ENCODE measurements at places on chromosomes 7 and 10.

GRCh38 chr10:59362144-59362958 is at the start of gene FAM13C:
FAM13C (minus strand) TSS chr10:59362549; CDS start chr10:59362460, 89 bp downstream.
- DNase-seq, result no peak

DNA sequence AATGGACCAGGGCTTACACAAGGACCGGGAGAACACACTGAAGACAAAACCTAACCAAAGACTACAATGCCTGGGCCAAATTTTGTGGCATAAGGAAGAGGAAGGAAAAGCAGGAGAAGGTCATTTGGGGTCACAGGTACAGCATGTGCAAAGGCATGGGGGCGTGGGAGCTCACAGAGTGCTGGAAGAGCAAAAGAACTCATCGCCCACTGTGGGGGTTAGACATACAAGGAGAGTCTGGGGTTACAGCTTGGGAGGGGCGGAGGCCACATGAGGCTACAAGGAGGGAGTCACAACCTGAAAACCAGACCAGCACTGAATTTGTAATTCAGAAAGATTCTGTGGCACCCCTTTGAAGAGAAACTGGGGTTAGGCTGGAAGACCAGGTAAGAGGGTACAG is 9.7 kb downstream of the PUS7 start:
- no peak for DNase-seq

GRCh38 chr7:101397243-101397642 is 34.6 kb downstream of the COL26A1 start:
- no peak for DNase-seq

DNA sequence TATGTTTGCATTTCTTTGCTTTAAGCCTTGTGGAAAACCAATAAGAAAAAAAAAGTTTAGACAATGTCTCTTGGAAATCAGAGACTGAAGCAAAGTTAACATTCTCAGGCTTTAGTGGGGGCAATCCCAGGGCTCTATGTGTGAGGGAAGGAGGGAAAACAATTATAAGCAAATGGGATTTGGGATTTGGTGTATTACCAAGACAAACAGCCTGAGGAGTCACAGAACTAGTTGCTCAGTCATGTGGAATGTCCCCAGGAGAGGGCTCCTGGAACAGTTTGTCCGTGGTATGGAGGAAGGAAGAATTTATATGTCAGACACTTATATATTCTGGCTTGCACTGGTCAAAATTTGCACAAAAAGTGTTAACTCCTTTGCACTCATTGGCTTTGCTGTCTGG is 562.9 kb upstream of the TPK1 start:
- no peak for DNase-seq

- no peak for DNase-seq
Observed at GRCh38 chr10:10132009-10132408, 885.7 kb upstream of the CELF2 start.

GRCh38 chr7:150949971-150950491 is 28.1 kb downstream of the KCNH2 start:
- no peak for DNase-seq

- no peak for DNase-seq
Observed at GRCh38 chr7:159027789-159028507, 116.7 kb downstream of the VIPR2 start.

GRCh38 chr7:19916046-19916445 is 142.6 kb upstream of the TMEM196 start:
- DNase-seq, result no peak

- DNase-seq, result no peak
Observed at GRCh38 chr10:85557077-85557476, 809.5 kb downstream of the GRID1 start.

DNA sequence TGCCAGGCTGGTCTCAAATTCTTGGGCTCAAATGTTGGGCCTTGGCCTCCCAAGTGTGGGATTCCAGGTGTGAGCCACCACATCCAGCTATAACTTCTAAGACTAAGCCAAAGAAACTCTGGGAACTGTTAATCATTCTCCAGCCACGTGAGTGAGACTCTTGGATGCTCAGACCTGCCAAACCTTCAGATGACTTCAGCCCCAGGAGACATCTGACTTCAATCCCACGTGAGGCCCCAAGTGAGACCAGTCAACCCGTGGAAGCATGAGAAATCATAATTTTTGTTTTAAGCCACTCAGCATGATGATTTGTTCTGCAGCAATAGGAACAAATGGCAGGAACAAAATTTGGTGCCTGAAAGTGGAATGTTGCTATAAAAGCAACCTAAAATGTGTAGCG is 4.3 kb upstream of the PCBD1 start:
- DNase-seq, result no peak

DNA sequence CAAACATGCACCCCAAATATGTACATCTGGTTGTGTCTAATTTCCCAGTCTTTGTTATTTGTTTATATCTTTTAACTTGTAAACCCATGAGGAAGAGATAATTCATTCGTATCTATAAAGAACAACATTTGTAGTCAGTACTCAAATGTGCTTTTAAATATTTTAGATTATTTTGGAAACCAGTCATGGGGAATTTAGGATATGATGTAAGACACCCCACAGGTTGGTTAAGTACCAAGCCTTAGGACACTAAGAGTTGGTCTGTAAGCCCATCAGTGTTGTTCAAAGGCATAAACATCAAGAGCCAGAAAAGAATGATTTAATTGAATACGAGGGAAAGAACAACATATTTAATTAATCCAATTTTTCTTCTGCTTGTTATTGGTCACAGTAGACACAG is 421.1 kb upstream of the SEMA3C start:
- DNase-seq, result no peak

- DNase-seq, result no peak
Observed at GRCh38 chr10:104802941-104803340, 161.9 kb downstream of the SORCS3 start.

GRCh38 chr10:1872151-1872726 is 134.9 kb upstream of the ADARB2 start:
- DNase-seq, result no peak

DNA sequence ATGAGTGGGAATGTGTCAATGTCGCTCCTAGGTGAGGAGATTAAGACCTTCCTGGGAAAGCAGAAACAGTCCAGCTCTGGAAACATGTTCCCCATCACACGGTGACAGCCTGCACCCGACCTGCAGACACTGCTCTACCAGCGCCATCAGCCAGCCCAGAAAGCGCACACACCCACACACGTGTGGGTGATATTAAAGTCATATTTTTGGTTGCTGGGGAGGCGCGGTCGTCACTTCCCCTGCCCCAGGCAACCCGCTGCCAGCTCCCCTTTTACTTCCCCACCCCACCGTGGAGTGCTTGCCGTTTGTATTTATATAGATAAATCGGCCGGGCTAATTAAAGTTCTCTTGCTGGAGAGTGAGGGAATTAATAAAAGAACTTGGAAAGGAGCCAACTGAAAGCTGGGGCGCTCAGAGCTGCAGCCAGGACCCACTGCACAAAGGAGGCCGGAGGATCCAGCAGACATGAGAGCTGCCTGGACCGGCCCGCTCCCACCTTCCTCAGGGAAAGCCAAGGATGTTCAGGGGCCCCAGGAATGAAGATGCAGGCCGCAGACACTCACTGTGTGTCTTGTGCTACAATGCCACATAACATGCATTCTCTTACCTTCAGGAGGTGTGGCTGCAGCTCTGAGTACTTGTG is 145.2 kb upstream of the UNC5B start:
- DNase-seq, result no peak

- no peak for DNase-seq
Observed at GRCh38 chr10:17109475-17110207, 20.0 kb downstream of the CUBN start.

DNA sequence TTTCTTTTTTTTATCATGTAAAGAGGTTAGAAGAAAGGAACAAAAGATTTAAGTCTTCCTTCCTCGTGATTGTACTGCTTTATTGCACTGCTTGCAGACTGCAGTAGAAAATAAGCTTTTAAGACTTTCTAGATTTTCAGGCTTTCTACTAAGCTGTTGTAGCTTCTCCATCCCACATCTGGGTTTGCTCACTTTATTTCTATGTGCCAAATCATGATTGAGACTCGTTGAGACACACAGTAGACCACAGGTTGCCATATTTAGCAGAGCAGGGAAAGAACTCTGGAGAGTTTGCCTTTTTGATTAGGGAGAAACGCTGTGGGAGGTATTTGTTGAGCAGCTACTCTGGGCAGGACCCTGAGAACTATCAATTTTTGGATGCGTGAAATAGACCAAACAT is 89.2 kb upstream of the BTBD16 start:
- no peak for DNase-seq

GRCh38 chr10:24824536-24824935 is 100.8 kb upstream of the ARHGAP21 start:
- DNase-seq, result no peak

DNA sequence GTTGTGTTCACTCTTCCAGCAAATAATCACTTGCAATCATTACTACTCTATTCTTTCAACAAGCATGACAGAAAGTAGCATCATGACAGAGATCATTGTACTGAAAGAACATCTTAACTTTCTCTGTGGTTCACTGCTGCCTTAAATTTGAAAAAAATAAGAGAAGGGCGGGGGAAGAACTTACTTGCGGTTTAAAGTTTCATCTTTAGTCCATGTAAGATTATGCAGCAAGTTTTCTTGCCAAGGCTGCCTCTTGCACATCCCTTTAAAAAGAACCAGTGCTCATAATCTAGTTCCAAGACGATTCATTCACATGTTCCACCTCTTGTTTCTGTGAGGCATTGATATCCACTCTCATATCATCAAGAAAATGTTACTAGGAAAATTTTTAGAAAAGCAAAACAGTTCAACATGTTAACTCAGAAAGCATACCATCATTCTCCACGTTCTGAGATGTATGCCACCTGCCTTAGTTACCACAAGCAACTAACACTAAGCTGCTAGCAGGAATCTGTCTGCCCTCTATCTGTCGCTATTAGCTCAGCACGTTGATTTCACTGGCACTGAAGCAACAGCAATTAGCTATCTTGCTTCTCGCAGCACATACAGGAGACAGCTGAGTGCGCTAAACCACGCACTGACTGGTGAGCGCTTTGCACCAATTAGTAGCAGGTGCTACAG is at the start of gene PCDH15:
TSS of gene PCDH15 (minus strand) at position 491 of the 681 bp plus-strand sequence. CDS start 136,969 bp downstream, outside the sequence.
- no peak for DNase-seq

DNA sequence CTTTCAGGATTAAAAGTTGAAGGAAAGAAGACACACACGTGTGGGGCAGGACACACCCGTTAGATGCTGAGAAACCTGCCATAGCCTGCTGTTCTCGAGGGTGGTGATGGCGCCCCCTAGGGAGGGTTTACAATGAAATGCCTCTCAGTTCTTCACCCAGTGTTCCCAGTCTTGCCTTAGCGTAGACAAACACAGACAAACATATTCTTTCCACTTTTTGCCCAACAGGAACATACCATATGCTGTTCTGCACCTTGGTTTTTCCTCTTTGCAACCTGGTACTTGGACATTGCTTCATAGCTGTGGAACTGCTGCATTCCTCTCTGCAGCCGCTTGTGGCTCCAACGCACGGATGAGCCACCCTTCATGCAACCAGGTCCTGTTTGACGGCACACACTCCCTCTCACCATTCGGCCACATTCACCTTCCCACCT is 23.3 kb upstream of the HSPA12A start:
- no peak for DNase-seq

DNA sequence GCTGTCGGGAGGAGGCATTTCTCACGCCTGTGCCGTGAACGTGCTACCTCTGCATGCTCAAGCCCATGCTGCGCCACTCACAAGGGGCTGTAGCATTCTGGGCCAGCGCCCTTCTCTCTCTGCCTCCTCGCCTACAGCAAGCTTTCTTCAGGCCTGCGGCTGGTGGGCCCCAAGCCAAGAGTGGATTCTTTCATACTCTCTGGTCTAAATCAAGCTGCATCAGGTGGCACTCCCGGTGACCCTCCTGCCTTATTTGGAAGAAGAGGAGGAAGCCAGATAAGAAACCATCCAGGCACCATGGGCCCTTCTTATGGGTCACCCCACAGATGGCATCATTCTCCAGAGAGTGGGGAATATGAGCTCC is 86.7 kb upstream of the DUSP5 start:
- no peak for DNase-seq

GRCh38 chr10:37035853-37036252 is 89.5 kb upstream of the ANKRD30A start:
- no peak for DNase-seq

GRCh38 chr10:75401569-75402485 is at the start of gene ZNF503:
ZNF503 (minus strand) TSS chr10:75401764; CDS start chr10:75401419, 345 bp downstream.
- DNase-seq, result peak; percentile 91

GRCh38 chr7:139765143-139765542 is 12.7 kb downstream of the HIPK2 start:
- no peak for DNase-seq

DNA sequence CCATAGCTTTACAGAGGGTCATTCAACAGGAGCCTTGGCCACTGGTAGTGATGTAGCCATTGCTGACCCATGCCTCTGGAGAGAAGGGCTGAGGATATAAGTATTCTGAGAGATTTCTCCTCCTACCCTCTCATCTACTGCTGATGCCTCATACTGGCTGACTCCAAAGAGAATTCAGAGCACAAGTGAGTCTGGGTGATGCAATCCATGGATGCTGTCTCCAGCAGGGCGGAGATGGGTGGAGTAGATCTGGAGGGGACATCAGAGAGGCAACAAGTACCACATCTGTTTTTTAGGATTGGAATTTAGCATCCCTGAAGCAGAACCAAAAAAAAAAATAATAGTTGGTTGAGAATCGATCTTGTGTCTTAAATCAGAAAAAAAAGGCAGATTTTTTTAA is 705.7 kb upstream of the CELF2 start:
- DNase-seq, result no peak

DNA sequence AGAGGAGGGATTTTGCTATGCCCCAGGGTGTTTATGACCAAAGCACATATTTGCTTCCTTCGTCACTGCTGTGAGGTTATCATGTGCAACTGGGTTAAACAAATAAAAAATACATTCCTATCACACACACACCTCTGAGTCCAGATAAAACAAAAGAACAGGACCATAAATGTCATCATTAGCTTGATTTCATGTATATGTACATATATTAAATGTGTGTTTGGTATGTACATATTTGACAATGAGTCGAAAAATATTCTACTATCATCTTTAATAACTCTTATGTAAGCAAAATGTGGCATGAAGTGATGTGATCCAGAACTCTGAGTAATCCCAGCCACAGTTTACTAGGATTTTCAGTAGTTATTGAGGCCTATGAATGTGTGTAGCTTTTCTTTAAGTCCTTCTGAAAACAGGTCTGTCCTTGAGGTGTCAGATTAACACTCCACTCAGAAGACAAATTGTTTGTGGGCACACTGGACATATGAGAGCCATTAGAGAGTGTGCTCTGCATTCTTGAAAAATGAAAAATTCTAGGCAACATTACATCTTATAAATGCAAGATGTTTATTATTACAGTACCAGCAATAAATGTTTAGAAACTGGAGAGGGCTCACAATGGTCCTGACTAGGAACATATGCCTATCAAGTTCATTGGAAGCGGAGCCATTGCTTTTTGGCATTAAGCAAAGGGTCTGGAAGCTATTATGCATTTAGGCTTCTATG is 335.1 kb upstream of the SEMA3A start:
- no peak for DNase-seq

DNA sequence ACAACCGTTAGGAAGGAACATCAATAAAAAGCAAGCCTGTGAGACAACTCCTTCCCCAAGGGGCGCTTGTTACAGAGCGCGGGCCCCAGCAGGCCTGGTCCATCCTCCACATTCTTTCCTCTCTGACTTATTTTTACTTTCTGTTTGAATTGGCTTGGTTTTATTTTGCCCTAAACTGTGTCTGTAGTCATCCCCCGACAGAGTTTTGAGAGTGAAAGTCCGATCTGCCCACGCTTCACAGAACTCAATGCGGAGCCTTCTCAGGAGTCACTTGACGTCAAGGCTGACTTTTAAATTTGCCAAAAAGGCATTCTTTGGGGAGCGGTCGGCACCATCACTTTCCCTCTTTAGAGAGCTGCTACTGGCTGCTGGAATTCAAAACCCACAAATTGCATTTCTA is 150.1 kb upstream of the KLF6 start:
- DNase-seq, result no peak

All from thoracic aorta (tissue), 2 donors.